Psoas muscle (tissue), 8 donors: ENCODE measurements at places on chromosomes 4 and X. TPM values are rescaled to one million over a fixed set of nuclear protein-coding genes. Genes with fewer than 3 reads are reported as not detected.
A peak's percentile ranks its signal among the peaks of the same experiment; 100 is the strongest.

- no peak for DNase-seq
Measured at GRCh38 chr4:25092139-25092538, 61.4 kb upstream of the LGI2 start.

- no peak for DNase-seq
Measured at GRCh38 chr4:86961116-86961515, 26.3 kb downstream of the AFF1 start.

DNA sequence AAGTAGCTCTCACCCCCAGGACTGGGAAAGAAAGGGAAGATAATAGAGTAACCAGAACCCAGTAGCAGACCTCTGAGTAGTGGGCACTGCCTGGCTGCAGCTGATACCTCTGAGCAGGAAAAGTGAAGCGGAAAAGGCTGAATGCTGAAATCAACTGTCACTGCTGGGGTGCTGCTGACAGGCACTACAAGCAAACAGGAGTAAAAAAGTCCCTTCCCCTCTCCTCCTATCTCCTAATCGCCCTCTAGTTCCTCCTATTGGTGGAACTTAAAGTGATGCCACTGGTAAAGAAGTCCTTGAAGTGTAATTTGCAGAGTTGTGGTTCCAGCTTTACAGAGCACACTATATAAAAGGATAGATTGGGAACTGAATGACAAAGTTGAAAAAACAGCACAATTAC, 32.8 kb upstream of the GLRB start:
- DNase-seq = no peak

- no peak for DNase-seq
Measured at GRCh38 chr4:76147454-76148141, 599 bp downstream of the NUP54 start.

GRCh38 chrX:46577221-46578005, 3.8 kb downstream of the CHST7 start:
- DNase-seq = no peak

- no peak for DNase-seq
Measured at GRCh38 chr4:39263895-39264294, 81.6 kb downstream of the WDR19 start.

- no peak for DNase-seq
Measured at GRCh38 chr4:32440391-32440790, 1720.2 kb downstream of the PCDH7 start.

GRCh38 chrX:3345281-3346191, 916 bp downstream of the MXRA5 start:
- peak; percentile 55 for DNase-seq

Gene GCNA
- 2.1 TPM for total RNA-seq

Gene BGN
- 20.3 TPM for total RNA-seq

- DNase-seq = no peak
Measured at GRCh38 chr4:10160281-10160856, 43.8 kb upstream of the WDR1 start.

DNA sequence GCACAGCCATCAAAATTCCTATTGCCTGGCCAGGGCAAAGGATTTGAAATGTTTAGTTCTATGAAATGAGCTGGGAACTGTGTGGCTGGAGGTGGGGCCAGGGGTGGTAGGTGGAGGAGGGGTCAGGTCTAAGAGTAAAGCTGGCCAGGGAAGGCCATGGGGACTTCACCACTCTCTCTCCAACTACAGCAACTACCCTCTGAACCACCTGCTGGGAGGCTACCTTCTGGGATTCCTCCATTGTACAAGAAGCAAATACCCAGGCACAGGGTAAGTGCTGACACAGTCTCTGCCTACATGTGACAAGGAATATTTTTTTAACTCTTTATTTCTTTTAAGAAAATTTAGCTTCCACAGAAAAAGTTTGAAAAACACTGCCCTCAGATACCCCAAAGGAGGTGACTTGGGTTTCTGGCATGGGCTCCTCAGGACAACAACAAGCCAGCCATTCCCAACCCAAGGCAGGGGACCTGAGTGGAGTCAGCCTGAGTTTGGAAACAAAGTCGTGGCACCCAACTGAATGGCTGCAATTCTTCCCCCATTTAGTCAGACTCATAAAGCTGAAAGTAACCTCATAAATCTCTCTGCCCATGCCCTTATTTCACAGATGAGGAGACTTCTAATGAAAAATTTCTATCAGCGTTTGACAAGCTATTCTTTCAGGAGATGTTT, 593.8 kb upstream of the DIPK2B start:
- DNase-seq = no peak

DNA sequence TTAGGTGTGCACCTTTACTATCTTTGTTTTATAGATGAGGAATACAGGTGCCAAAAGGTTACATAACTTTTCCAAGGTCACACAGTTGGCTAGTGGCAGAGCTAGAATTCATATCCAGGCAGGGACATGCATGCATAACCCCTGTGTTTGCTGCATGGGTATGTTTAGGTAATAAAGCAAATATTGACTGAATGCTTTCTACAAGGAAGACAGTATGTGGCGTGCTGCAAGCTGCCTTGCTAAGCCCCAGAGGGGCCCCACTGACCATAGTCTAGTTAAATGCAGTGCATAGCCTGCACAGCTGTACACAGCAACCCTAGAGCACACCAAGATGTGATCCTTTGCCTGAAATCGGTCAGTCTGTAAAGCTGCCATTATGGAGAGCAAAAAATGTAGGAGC, 320.5 kb upstream of the IGFBP7 start:
- no peak for DNase-seq

GRCh38 chr4:188691811-188692210, 552.6 kb downstream of the TRIML1 start:
- no peak for DNase-seq

GRCh38 chrX:44155126-44155525, 181.9 kb upstream of the NDP start:
- DNase-seq = no peak

DNA sequence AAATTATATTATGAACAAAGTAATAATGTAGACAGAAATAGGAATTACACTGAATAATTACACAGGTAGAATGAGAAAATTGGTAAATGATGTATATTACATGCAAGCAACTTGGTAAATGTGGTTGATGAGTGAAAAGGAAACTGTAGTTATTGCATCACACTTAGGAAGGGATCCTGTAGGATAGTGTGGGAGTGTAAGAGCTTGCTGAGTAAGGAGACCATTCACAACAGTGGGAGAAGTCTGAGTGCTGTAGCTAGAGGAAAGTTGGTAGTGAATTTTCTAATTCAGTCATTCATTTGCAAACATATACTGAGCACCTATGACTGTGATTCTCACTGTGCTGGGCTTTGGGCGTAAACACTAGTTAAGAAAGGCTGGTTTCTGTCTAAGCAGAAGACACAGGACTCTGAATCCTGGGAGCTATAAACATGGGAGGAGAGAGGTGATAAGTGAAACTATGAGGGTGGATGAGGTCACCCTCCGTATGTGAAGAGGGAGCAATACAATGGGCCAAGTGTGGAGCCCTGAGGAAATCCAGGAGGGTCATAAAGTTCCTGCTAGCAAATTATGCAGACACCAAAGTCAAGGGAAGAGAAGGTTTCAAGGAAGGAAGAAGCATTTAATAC, 14.2 kb upstream of the CPE start:
- no peak for DNase-seq

- DNase-seq = no peak
Measured at GRCh38 chr4:22471999-22472461, 43.8 kb downstream of the ADGRA3 start.

GRCh38 chr4:20480165-20480947, 219.9 kb upstream of the PACRGL start:
- DNase-seq = no peak

- DNase-seq = no peak
Measured at GRCh38 chrX:45843518-45843917, 642.8 kb upstream of the DIPK2B start.

- no peak for DNase-seq
Measured at GRCh38 chrX:110692866-110693265, 102.8 kb downstream of the CHRDL1 start.

Gene EDNRA
- total RNA-seq = 5.8 TPM

GRCh38 chr4:120667102-120667501, 255.4 kb downstream of the PRDM5 start:
- DNase-seq = no peak

Gene CYTL1
- total RNA-seq = 0.34 TPM

- DNase-seq = no peak
Measured at GRCh38 chr4:52856801-52857200, 5.3 kb upstream of the RASL11B start.

Gene HERC5
- total RNA-seq = 2.8 TPM

DNA sequence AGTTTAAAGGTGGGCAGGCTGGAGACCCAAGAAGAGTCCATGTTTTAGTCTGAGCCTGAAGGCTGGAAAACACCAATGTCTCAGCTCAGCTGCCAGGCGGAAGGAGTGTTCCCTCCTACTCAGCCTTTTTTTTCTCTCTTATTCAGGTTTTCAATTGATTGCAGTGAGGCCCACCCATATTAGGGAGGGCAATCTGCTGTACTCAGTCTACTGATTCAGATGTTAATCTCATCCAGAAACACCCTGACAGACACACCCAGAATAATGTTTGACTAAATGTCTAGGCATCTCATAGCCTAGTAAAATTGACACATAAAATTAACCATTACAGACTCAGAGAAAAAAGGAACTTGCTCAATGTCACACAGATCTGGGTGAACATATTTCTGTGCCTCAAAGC, 347.1 kb downstream of the GBA3 start:
- no peak for DNase-seq

DNA sequence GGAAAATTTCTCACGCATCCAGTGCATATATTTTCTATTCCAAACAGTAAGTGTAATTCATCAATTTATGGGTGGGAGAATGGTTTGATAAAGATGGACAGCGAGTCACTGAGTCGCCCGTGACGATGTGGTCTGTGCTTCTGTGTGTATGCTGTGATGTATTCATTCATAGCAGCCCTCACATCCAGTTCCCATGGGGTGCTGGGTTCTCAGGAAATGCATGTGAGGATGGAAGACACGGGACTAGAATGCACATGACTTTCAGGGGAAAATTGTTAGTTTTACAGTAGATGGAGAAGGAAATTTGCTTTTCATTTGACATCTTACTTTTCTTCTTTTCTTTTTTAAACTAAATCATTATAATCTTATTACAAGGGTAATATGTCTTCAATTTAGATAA, 152.9 kb downstream of the STOX2 start:
- no peak for DNase-seq

DNA sequence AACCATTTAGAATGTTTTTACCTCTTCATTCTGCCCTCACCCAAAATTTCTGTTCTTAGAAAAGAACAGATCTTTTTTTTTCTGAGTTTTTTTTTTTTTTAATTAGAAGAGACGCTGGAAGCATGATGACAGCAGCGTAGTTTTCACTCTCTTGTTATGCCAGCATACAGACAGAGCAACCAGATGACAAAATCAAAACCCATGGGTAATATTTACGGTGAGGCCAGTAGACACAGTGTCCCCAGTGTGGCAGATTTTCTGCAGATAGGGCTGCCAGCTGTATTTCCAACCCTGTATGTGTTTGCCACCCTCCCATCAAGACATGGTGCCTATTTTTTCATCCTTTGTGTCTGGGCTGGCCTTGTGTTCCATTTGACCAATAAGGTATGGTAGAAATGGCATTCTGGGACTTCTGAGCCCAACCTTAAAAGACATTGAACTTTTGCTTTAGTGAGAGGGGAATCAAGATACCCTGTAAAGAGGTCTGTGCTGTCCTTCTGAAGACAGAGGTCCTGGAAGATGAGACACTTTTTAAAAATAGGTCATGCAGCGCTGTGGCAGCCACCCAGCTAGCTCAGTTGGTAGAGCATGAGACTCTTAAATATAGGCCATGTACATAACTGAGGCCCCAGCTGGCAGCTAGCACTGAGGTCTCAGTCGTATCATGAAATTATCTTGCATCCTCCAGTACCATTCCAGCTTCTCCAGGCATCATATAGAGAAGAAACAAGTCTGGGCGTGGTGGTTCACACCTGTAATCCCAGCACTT, 6.7 kb upstream of the ZNF41 start:
- peak; percentile 54 for DNase-seq

GRCh38 chr4:40330536-40330935, 4.6 kb upstream of the CHRNA9 start:
- no peak for DNase-seq

Gene FAM53A
- total RNA-seq = 1.3 TPM

DNA sequence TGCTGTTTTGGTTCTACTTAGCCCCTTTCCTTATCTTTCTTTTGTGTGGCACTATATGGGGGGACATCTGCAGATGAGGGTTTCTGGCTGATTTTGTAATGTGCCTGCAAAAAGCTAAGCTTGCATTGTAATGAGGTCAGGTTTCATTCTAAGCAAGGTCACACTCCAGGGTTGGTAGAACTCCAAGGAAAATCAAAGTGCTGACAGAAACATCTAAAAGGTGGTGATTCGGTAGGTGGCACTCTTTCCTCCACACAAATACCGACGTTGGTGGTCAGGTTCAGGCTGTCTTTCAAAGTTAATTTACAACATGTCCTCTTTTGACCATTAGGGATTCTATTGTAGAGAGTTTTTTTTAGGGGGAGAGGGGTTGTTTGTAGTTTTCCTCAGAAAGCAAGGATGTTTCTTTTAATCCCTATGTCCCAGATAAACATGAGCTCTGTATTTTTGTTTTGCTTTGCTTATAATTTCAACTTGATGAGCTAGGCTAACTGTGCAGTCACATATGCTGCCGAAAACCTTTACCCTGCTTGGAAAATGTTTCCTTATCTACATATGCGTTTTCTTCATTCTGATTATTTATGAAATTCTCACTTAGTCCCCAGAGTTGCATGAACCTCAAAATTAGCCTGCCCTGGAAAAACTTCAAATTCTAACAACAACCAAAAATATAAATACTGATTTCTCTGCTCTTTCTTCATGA, 434.2 kb downstream of the PPARGC1A start:
- DNase-seq = no peak
